AG08395 (cell line): ENCODE measurements at places on chromosomes 6 and 20.

GRCh38 chr20:58330687-58331086, 21.2 kb downstream of the RAB22A start:
- peak; percentile 13 for DNase-seq

GRCh38 chr20:59673288-59673997, 69.1 kb downstream of the PHACTR3 start:
- DNase-seq: no peak

DNA sequence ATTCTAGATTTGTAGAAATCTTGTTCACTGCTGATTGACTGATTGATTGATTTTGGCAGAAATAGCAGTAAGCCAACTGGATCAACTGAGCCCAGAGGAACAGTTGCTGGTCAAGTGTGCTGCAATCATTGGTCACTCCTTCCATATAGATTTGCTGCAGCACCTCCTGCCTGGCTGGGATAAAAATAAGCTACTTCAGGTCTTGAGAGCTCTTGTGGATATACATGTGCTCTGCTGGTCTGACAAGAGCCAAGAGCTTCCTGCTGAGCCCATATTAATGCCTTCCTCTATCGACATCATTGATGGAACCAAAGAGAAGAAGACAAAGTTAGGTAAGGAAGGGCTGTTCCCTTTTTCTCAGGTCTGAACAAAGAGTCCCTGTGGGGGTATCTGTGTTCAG, 31.2 kb downstream of the TREML1 start:
- no peak for DNase-seq

GRCh38 chr6:21823371-21823770, 229.8 kb downstream of the SOX4 start:
- no peak for DNase-seq

GRCh38 chr20:51715163-51715855, 52.9 kb downstream of the ATP9A start:
- peak; percentile 18 for DNase-seq

DNA sequence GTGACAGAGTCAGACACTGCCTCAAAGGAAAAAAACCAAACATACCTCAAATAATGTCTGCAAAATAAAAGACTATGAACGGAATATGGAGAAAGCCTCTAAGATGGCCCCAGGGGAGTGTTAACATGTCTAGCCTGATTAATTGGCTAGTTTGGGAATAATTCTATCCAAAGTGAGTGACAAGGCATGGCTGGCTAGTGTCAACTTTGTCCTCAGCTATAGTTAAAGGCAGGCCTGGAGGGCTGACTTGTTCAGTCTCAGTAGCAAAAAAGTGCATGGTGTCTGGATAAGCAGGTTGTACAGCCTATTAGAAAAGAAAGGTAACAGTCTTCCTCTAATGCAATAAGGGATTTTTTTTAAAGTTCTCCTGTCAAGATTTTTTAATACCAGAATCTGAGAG, 32.7 kb downstream of the GCNT2 start:
- DNase-seq: no peak

DNA sequence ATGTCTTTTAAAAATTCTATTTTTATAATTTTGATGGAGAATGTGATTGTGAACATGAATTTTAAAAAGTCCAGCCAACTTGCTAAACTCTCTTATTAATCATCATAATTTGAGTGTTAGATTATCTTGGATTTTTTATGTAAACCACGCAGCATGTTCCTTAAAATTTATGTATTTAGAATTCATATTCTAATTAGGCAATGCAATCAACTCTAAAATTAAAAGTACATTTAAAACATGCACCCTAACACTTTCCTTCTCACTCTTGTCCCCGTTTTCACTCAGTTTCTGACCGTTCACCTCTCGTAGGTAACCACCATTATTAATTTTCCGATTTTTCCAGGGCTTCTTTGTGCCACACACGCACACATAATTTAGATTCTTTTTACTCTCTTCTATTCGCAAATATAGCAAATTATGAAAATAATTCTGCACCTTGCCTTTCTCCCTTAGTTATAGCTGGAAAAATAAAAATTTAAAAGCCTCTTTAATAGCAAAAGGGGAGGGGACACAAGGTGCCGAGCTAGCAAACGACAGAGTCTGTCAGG, 329 bp upstream of the ZKSCAN3 start:
- DNase-seq: no peak

- peak; percentile 67 for DNase-seq
Observed at GRCh38 chr20:13492001-13492481, 146.7 kb downstream of the TASP1 start.

GRCh38 chr6:149079456-149079855, 238.1 kb upstream of the TAB2 start:
- no peak for DNase-seq

DNA sequence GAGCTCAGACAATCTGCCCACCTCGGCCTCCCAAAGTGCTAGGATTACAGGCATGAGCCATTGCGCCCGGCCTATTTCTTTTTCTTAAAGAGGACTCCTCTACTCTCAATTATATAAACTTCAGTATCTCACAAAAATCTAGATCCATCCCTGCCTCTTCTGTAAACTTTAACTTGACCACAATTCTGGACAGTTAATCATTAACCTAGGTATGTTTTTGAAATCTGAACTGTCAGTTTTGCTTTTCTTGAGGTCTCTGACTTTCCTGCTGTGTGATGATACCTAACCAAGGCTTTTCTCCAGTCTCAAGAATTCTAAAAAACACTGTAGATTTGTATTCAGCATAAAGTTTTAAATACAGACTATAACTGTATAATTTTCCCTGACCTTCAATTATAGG, 388.2 kb upstream of the SYNCRIP start:
- DNase-seq: no peak

- no peak for DNase-seq
Observed at GRCh38 chr6:157158456-157158855, 164.9 kb downstream of the TMEM242 start.
